ENCODE measurements at places on chromosomes 2 and 18.
A peak's percentile ranks its signal among the peaks of the same experiment; 100 is the strongest.

GRCh38 chr2:145644820-145645302, 1124.9 kb upstream of the ZEB2 start:
- DNase-seq: no peak

GRCh38 chr2:238132463-238133450, 5.7 kb upstream of the KLHL30 start:
- no peak for DNase-seq

DNA sequence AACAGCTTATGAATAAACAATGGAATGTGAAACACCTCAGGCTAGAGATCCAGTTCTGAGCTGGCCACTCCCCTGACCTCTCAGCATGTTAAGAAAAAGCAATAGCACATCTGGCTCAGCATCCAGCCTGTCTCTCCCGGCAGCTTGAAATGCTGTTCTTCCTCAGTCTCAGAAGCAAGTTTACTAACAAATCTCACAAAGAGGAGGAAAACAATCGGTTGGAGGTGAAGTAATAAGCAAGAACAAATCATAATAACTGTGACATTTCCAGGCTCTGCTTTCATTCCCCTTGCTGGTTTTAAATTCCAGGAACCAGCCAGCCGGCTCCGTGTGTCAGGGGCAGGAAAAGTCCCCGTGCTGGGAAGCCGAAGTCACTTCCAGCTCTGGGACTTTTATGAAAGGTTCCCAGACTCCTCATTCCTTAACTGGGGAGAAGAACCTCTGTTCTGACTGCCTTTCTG, 133.9 kb upstream of the ARL4C start:
- DNase-seq: no peak

GRCh38 chr2:26696351-26696816, 3.9 kb downstream of the KCNK3 start:
- DNase-seq: peak; percentile 79

- no peak for DNase-seq
Observed at GRCh38 chr2:157627594-157628476, 829 bp downstream of the ACVR1C start.

DNA sequence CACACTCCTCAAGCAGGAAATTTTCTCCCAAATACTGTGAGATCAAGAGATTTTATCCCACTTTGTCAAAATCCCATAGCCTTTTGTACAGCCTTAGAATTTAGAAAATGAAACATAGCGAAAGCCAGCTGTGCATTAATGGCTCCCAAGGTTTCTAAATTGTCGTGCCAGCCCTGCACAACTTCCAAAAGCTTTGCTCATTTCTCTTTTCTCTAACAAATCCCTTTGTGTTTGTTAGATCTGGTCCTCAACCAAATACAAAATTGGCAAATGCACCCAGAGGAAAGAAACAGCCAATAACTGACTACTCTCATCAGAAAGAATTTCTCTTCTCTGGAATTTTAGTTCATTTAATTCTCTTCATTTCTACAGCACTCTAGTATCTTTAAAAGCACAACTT, 361.1 kb downstream of the INSIG2 start:
- DNase-seq: no peak

DNA sequence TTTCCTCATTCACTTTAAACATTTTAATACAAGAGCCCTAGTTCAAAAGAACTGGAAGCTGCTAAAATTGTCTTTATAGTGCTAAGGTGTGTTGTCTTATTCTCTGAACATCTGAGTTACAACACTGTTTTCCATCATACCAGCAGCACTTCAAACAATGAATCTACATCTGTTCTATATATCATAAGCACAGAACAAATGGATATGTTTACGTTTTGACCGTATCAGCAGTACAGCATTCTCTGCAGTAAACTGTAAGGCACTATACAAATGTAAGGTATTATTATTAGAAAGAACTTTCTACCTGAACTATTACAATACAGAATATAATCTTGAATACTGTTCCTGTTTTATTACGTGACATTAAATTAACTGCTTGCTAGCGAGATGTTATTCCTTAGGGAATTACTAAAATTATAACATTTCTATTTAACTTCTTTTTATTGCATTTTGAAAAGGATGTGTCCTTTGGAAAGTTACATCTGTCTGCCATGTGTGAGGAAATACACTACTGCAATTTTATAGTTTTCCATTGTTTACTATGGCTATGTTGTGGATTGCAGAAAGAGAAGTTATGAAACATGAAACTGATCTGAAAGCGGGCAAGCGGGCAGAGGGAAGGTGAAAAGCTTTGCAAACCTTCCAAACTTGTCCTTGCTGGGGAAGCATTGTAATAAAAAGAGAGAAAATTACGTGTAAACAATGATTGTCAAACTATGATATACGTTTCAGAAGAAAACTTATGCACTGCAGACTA, 13.7 kb downstream of the NCKAP1 start:
- no peak for DNase-seq

DNA sequence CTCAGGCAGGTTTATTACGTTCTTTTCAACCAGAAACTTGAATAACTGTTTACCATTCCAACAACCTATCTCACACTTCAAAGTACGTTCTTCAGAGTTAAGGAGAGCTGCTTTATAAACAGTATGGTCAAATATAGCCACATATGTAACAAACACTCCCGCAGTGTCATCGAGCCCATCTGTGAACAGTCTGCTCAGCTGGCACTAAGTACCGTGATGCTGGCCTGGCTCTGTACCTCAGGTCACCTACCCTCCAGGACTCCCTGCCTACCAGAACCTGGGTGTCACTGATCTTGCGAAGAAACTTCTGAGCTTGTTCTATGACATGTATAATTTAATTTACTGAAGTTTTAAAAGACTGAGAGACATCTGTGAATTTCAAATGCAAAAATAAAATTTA, 71.4 kb downstream of the SEPTIN10 start:
- DNase-seq: no peak

DNA sequence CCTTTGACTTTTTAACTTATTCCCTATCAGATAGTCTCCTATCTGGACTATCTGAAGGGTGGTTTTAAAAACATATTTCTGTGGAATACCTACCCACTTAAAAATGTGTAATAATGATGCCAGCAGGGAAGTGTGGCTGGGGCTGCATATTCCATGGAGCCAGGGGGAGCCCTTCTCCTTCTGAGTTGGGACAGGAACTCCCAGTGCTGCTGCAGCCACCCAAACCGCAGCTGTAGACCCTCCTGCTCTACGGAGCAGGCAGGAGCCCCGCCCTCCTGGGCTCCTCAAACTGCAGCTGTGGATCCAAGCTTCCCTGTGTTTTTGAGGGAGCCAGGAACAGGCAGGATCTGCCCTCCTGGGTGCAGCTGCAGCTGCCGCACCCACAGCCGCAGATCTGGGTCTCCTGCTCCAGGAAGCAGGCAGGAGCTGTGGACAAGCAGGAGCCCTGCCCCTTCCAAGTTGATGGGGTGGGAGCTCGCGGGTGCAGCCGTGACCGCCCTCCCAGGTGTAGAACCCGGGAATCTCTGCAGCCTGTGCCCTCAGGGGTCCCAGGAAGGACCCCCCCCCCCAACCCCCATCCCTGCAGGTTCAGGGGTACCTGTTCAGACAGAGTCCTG, 57.8 kb downstream of the PDK1 start:
- DNase-seq: no peak

DNA sequence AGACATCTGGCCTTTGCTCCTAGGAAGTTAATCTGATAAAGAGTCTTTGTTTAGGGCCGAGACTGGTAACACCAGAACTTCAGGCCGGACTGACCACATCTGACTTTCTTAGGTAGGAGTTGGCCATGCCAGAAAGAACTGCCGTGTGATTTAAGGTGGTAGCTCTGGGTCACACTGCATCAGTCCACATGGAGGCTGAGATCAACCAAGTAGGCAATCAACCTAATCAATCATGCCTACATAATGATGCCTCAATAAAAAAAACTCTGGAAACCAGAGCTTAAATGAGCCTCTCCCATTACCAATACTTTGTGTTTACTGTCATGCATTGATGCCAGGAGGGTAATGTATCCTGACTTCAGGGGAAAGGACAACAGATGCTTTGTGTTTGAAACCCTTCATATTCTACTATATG, 44.1 kb upstream of the ORC2 start:
- DNase-seq: no peak

DNA sequence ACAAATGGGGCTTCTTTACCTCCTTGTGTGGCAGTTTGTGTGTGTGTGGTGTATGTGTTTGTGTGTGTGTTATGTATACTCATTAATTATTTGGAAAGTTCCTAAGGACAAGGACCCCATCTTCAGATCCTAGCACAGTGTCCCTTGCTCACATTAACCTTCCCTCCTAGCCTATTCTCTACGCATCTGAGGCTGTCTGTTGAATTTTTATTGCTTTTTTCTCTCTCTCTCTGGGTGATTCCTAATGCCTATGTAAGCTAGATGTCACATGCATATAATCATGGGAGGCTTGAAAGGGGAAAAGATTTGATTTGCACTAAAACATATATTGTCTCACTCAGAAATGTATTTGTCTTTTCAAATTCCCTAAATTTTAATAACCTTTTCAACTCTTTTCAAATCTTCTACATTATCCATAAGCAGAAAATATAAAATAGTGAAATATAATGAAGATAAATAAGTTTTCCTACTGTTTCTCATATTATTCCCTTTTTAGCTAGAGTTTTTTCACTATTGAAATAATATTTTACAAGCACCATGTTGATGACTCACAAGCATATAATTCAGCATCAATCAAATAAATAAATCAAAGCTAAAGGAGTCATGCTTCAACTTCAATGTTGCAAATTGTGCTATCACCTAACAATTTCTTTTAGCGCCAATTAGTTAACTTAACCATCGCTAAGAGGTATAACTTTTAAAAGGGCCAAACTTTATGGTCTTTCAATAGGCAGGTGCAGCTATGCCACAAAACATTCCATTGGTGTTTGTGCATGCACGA, 199.0 kb upstream of the ERBB4 start:
- DNase-seq: no peak

DNA sequence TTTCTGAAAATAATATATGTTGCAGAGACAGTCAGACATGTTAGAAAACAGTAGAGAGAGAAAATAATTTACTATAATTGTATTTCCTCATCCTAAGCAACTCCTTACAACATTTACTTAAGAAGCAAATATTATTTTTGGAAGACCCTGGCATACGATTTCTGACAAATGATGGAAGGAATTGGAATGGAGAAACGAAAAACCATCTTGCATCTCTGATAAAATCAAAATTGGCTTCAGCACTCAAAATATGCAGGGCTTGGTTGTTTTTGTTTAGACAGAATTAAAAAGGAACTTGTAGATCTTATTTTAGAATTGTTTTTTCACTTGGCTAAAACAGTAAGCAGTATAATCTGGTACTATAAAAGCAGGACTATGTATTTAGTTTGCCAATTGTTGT, 88.1 kb downstream of the NRXN1 start:
- DNase-seq: no peak

- DNase-seq: no peak
Observed at GRCh38 chr2:96409081-96409819, 73.7 kb downstream of the NCAPH start.

- peak; percentile 96 for DNase-seq
Observed at GRCh38 chr2:221429741-221430491, 142.2 kb downstream of the EPHA4 start.

DNA sequence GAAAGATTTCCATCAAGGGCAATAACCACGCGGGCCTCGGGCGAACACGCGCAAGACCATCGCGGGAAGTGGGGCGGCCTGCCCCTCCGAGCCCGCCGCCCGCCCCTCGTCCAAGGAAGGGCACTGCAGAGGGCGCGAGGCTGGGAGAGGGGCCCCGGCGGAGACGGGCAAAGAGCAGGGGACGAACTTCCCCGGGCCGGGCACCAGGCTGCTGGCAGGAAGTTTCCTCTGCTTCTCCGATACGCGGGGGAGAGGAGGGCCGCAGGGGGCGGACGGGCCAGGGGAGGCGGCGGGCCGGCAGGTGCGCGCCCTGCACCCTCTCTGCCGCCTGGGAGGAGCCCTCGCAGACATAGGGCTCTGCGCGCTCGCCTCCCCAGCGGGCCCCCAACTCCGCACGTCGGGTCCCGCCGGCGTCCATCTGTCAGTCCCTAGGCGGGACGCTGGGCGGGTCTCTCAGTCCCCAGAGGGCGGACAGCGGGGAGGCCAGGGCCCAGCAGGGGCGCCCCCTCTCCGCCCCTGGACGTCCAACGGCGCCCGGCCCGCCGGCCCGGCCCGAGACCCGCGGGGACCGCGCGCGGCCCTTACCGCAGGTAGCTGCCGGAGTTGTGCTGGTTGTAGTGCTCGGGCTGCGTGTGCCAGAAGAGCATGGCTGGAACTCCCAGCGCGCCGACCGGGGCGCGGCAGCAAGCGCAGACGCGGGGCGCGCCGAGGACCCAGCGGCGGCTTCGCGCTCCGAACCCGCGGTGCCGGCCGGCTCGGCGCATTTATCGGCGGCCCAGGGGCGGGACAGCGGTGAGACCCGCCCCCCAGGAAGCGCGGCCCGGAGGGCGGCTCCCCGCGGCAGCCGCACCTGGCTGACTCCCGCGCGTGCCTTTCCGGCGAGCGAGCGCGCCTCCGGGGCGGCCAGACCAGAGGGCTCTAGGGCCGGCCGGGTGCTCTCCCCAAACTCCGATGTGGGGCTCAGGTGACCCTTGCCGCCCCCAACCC, at the start of gene TFCP2L1:
Gene TFCP2L1 (minus strand): TSS at position 740 of the 987 bp plus-strand sequence. CDS start 93 bp downstream, at position 647.
- DNase-seq: no peak

DNA sequence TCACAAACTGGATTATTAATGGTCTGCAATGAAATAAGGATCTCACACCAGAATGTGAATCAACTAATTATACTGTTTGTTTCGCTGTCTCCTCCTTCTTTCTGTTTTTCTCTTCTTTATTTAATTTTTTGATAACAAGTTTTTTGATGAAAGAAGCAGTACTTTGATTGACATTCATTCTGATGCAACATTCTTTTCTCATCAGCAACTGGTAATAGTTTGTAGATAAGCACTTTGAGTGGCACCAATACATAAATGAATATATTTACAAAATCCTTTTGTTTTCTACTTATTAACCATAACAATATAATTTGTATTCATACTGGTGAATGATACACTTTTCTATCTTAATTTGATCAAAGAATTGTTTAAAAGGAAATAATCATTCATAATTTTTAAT, 115.3 kb upstream of the FAM117B start:
- no peak for DNase-seq

DNA sequence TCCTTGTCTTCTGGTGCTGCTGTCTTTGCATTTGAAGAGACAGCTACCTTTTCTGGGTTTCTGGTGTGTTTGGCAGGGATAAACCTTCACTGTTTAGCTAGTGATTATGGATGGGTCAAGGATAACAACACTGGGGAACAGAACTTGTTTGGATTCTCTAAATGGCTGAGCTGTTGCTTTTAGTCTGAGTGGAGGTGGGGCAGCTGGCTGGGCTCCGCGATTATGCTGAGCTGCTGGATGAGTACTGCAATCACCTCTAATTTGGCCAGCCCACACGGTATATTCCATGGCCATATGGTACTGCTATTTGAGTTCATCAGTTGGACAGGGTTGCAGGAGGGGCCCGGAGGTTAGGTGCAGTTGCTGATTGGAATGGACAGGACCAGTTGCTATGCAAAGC, 361.6 kb upstream of the TFPI start:
- DNase-seq: peak; percentile 59

Data from NCI-H446 (cell line).